ENCODE measurements at places on chromosomes 16 and 17.
A peak's percentile ranks its signal among the peaks of the same experiment; 100 is the strongest.

DNA sequence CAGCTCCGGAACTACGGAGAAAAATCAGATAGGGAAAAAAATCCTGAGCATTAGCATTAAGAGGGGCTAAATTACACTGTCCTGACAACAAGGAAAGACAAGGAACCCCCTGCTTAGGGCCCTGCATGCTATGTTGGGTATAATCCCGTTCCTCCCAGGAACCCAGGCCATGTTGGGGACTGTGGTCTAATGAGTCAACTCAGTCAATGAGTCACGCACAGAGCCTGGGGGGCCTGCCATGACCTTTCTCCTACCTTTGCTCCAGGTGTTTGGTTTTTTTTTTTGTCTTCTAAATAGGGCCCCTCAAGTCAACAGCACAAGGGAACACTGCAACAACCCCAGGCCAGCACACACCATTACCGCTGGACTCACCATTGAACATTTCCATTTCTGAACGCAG lies 8.9 kb upstream of the ZNF200 start:
- no peak for DNase-seq

DNA sequence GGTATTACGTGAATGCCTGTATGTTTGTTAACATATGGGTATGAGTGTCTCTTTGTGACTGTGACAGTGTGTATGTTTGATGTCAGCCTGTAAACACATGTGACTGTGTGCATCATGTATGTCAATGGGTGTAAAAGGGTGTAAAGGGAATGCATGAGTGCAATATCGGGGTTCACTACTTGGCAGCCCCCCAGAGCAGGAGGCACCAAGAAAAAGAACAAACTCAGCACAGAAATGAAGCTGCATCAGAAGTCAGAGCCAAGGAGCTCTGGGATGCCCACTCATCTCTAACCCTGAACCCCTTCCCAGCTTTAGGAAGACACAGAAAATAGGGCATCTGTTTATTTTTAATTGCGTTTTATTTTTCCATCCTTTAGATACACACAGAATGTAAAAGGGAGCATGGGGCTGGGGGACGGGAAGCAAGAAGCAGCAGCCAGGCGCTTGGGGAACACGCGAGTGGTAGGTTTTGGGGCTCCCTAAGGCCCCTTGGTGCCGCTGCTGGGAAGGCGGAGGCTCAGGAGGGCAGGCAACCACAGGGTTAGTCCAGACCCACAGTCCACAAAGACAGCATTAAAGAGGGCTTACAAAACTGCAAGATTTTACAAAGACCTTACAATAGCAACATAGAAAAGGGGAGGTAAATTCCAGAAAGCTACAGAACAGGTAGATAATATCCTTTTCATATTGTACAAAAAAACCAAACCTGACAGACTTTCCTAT lies 2.3 kb upstream of the HOXB6 start:
- peak; percentile 48 for DNase-seq

GRCh38 chr16:71426069-71426879 lies 15.6 kb downstream of the TLE7 start:
- DNase-seq = peak; percentile 90

- peak; percentile 57 for DNase-seq
Measured at GRCh38 chr17:705863-706262, 8.8 kb downstream of the VPS53 start.

Measured in amniotic epithelial cell (primary cell).